ENCODE measurements at places on chromosomes 7 and 10.

DNA sequence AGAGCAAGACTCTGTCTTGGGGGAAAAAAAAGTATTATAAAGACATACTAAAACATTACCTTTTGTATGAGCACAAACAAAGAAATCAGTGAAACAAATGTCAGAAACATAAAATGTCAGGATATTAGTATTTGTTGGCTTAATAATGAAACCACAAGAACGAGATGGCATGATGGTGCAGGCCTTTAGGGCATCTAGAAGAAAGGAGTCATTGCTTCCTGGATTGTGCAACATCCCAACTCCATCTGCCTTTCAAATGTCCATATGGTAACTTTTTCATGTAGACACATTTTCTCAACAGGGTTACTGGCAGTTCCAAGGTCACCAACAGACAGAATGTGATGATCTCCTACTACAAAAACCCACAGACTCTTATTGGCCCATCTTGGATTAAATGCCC lies 96.6 kb downstream of the ZNF248 start:
- no peak for DNase-seq

- no peak for DNase-seq
These were observed 3.5 kb upstream of the LRRC18 start for GRCh38 chr10:48943096-48943495.

DNA sequence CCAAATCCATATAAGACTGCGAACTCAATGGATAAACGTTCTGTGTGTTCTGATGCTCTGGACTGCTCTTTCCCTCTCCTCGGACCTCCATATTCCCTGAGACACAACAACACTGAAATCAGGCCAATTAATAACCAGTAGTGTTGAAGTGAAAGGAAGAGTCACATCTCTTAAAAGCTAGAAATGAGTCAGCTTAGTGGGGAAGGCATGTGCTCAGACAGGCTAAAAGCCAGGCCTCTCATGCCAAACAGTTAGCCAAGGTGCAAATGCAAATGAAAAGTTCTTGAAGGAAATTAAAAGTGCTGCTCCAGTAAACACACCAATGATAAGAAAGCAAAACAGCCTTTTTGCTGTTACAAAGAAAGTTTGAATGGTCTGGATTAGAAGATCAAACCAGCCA lies 29.3 kb downstream of the TNS3 start:
- no peak for DNase-seq

DNA sequence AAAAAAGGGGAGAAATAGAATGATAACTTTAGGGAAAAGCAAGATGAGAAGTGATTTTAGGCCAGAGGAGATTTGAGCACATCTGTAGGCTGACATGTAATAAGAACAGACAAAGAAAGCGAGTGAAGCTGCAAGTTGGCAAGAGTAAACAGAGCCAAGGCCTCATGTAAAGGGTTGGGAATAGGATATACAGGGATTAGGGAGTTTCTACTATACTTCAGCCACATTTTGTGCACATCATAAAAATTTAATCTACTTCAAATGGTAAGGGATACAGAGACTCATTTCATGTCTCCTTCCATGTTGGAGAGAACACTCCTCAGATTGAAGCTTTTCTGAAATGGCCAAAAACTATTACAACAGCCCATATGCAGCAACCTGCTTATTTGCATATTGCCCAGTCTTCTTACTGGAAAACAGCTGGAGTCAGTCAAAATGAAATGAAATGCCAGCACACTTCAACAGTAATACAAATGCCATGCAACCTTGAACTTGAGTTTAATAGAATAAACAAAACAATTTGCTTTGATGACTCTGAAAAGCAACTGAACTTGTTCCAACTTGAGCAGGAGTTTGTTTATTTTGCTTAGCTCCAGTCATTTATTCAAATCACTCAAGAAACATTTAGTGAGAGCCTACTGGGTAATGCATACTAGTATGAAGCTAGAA lies 49.9 kb downstream of the NRCAM start:
- peak; percentile 33 for DNase-seq

GRCh38 chr10:556971-557637 lies 132.4 kb downstream of the DIP2C start:
- DNase-seq = no peak

DNA sequence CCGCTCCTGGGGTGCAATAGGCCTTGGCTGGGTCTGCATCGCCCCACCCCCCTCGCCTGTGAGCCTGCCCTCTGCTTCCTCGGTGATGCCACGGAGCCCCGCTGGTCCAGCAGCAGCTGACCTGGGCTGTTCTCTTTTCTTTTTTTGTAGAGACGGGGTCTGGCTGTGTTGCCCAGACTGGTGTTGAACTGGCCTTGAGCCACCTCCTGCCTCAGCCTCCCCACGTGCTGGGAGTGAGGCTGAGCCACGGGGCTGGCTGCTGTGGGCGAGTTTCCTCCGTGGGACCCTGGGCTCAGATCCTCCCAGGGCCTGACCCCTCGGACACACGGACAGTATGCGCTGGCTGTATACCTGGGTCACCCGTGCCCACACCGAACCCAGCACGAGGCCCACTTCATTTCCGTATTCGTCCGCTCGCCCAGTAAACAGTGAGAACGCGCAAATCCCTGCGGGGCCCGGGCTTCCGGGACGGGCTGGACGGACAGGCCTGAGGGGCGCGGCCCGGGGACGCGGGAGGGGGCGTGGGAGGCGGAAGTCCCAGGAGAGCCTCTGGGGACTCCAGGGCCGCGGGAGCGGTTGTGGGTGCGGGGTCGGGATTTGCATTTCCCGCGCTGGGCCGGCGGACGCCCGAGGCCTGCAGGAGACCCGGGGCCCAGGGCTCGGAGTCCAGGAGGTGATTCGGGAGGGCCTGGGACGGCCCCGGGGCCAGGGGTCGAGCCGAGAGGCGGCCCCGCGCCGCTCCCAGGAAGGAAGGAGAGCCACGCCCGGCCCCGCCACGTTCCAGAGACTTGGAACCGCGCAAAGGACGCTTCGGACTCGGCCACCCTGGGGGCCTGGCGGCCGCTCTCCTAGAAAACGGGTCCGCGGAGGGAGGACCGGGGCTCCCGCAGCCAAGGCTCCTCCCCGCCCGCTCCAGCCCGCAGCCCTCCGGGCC lies 57.7 kb upstream of the DNAJB6 start:
- no peak for DNase-seq

DNA sequence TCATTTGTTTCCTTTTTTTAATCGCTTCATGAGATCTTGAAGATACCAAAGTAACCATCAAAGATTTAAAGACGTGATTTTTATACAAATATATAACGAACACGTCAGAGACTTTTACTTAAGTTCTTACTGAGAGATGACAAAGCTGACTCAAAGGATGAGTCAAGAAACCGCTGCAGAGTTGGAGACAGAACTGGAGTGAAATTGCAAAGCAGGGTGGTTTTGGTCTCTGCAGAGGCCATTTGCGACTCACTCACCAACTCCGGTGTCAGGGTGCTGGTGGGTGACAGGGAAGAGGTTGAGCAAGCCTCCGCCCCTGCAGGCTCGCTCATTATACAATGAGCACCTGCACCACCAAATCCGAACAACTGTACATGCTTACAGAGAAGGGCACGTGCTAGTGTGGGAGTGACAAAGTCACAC lies 75.2 kb downstream of the DNAJB6 start:
- DNase-seq = no peak

DNA sequence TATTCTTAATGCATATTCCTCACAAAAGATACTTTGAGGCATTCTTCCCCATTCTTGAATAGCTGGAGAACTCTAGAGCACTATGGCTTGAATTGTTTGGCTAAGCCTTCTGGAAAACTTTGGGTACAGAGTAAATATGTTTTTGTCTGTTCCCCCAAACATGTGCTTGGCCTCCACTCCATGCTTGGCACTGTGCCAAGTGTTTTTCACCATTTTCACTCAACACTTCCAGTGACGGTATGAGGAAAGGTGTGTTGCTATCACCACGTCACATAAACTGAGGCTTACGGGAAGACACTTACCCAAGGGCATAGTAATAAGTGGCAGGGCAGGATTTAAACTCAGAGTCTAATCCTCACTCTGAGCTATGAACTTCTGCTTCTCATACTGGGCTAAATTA lies 318.2 kb downstream of the WDR11 start:
- no peak for DNase-seq

DNA sequence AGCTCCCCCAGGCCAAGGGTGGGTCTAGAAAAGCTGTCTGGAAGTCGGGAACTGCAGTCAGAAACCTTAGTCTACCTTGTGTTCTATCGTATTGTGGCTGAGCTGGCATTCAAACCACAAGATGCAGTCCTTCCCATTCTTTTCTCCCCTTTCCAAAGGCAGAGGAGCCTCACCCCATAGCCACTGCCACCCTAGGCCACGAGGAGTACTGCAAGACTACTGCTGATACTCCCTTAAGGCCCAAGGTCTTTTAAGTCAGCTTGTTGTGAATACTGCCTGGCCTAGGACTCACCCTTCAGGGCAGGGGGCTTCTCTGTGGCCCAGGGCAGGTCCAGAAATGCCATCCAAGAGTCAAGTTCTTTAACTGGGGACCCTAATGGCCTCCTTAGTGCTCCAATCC lies 214.5 kb upstream of the CNTNAP2 start:
- DNase-seq = no peak

- DNase-seq = peak; percentile 23
These were observed 16.8 kb upstream of the ZNF467 start for GRCh38 chr7:149790146-149790548.

- DNase-seq = no peak
These were observed 156.5 kb upstream of the ITGB1 start for GRCh38 chr10:33114451-33114952.

DNA sequence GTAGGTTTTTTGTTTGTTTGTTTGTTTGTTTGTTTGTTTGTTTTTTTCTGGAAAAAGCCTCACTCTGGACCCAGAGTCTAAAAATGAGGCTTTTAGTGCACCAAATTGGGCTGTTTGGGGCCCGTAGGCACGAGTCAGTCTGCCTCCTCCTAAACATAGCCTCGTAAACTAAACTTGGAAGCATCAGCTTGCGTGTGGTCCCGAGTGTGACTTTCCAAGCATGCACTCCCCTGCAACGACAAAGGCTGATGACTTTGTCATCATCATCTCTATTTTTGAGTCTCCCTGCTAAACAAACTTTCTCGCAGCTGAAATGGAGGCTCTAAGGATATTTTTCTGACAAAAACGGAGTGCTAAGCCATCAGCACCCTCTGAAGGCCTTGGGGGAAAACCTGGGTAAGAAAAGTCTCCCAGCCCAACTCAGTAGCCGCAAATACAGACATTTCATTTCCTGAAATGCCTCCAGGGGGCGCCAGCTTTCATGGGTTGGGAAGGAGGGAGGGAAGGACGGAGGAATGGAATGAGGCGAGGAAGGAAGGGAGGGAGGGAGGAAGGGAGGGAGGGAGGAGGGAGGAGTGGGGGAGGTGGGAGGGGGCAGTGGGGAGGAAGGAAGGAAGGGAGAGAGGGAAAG lies 245.9 kb downstream of the KCNMA1 start:
- peak; percentile 73 for DNase-seq

GRCh38 chr7:34224281-34224680 lies 318.9 kb downstream of the BMPER start:
- no peak for DNase-seq

DNA sequence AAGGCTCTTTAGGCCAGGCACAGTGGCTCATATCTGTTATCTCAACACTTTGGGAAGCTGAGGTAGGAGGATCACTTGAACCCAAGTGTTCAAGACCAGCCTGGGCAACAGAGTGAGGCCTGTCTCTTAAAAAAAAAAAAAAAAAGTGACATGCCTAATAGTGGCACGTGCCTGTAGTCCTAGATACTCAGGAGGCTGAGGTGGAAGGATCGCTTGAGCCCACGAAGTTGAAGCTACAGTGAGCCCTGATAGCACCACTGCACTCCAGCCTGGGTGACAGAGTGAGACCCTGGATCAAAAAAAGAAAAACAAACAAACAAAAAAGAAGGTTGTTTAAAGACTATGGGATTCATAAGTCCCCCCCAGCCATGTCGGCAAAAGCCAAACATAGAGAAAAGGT lies 42.2 kb upstream of the NRF1 start:
- DNase-seq = no peak

DNA sequence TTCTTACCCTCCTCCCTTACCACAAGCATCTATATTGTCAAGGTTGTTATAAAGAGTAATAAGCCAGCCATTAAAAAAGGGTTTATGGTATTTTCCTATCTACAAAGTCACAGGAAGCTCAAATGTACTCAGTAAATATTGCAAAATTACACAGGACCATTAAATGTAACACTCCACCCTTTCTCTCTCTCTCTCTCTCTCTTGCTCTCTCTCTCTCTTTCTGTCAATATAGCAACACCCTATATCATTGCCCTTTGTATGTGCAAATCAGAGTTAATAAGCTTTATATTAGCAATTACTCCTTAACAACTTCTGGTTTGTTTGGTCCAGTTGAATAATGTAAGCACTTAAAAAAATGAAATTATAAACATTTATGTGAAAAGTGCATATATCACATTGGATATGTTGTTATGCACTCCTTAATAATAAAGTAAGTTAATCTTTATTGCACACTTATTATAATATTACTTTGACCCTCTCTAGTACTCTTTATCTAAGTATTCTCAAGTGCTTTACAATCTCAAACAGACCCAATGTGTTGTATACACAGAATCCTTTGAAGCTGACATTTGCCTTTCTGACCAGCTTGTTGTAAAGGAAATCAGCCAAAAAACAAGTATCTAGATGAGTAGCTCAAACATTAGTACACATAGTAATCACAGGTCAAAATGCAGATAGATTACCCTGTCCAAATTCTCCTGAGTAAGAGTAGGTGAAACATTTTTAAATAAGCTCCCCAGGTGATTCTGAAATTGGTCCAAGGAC lies 93.2 kb downstream of the CFTR start:
- no peak for DNase-seq

Measured in NCI-H1694 treated with DMSO at 0.1 percent for 48 hours (cell line).